Thoracic aorta (tissue), 2 donors: ENCODE measurements at places on chromosomes 5 and 9. TPM values are rescaled to one million over a fixed set of nuclear protein-coding genes. Genes with fewer than 3 reads are reported as not detected.

Gene CATSPER3
- not detected for total RNA-seq

DNA sequence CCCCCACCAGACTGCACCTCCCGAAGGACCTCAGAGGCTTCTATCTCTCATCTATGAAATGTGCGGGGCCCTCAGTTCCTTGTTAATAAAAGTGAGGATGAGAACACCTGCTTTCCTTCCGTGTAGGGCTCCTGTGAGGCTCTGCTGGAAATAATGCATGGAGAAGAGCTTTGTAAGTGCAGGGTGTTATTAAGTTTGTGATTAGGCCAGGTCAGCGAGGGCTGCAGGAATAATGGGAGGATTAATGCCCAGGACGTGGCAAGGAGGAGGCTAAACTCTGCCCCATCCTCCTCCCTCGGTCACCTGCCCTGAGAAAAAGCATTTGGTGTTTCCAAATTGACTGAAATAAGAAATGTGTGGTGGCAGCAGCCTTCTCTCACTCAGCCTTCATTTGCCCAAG, 83.5 kb upstream of the HSPA9 start:
- H3K4me3 ChIP-seq, result no peak overlapping the region
- H3K27ac ChIP-seq, result no peak overlapping the region
- H3K27me3 ChIP-seq, result no peaks in the 10 kb centered on the region
- no peaks in the 10 kb centered on the region for H3K4me1 ChIP-seq

DNA sequence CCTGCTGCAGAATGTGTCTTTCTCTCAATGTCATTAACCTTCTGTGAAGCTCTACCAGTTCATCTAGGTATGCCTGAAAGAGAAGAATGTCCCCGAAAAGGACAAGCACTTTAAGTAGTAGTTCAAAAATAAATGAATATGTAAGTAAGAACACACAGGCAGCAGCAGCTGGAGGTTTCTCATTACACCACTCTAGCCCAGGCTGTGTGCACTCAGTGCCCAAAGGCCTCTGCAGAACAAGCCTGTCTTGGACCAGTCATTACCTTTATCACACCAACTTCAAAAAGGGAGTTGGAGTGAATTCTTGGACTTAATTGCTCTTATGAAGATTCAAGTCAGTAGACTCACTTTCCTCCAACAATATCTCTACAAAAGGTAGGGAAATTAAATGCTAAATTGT, 268.8 kb downstream of the MLLT3 start:
- H3K27me3 ChIP-seq, result no peaks in the 10 kb centered on the region
- H3K27ac ChIP-seq, result no peak overlapping the region
- H3K4me1 ChIP-seq, result peaks cover 18% of the 10 kb centered on the region
- H3K4me3 ChIP-seq, result no peak overlapping the region
- DNase-seq, result no peak

- no peak overlapping the region for H3K4me3 ChIP-seq
- H3K36me3 ChIP-seq, result no peaks in the 10 kb centered on the region
- H3K27ac ChIP-seq, result no peak overlapping the region
- H3K4me1 ChIP-seq, result no peaks in the 10 kb centered on the region
- DNase-seq, result no peak
- no peaks in the 10 kb centered on the region for H3K27me3 ChIP-seq
Observed at GRCh38 chr5:2023196-2023595, 140.5 kb upstream of the IRX4 start.

- H3K27ac ChIP-seq, result no peak overlapping the region
- peaks cover 4% of the 10 kb centered on the region for H3K4me1 ChIP-seq
- no peaks in the 10 kb centered on the region for H3K27me3 ChIP-seq
- no peaks in the 10 kb centered on the region for H3K36me3 ChIP-seq
- H3K4me3 ChIP-seq, result no peak overlapping the region
Observed at GRCh38 chr9:71646131-71646530, 122.2 kb downstream of the CEMIP2 start.

Gene ST8SIA4
- total RNA-seq, result 7.0 TPM

GRCh38 chr5:124741711-124742496, 4.5 kb downstream of the ZNF608 start:
- no peak for DNase-seq
- peaks cover 12% of the 10 kb centered on the region for H3K4me1 ChIP-seq
- H3K27ac ChIP-seq, result no peak overlapping the region
